Activated CD4-positive, alpha-beta T cell treated with anti-CD3 and anti-CD28 coated beads, Interleukin-10, Interleukin-2, amounts not matched to agents 100 ng/mL and 50 ng/mL, durations not matched to agents 16 hours and 8 hours (primary cell): ENCODE measurements at places on chromosomes 6 and 20.

- no peak for DNase-seq
These were observed 579.6 kb upstream of the MAP3K7 start for GRCh38 chr6:91166271-91167046.

GRCh38 chr20:46568570-46569129 lies 18.2 kb upstream of the OCSTAMP start:
- DNase-seq: no peak

DNA sequence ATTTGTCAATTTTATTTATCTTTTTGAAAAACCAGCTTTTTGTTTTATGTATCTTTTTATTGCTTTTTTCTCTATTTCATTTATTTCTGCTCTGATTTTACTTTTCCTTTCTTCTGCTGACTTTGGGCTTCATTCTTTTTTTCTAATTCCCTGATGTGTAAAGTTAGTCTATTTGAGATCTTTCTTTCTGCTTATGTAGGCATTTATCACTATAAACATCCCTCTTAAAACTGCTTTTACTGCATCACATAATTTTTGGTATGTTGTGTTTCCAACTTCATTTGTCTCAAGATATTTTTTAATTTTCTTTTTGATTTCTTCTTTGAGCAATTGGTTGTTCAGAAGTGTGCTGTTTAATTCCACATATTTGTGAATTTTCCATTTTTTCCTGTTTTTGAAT lies 174.8 kb downstream of the SLC24A3 start:
- no peak for DNase-seq

GRCh38 chr20:63118303-63119120 lies 97.4 kb downstream of the YTHDF1 start:
- DNase-seq: no peak

DNA sequence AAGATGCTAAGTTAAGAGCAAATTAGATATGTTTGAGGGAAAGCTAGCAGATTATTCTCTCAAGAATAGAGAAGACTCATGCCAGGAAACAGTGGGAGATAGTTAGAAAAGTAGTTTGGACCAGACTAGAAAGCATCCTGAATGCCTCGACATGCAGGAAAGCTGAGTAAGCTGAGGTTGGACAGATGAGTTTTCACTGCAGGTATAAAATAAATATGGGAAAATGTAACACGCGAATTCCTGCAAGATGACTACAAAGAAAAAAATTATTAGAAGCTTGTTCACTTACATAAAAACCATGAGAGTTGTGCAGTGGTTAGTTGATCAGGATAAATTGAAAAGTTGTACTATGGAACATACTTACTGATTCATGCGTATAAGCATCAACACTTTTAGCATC lies 484.2 kb upstream of the MANEA start:
- DNase-seq: no peak

DNA sequence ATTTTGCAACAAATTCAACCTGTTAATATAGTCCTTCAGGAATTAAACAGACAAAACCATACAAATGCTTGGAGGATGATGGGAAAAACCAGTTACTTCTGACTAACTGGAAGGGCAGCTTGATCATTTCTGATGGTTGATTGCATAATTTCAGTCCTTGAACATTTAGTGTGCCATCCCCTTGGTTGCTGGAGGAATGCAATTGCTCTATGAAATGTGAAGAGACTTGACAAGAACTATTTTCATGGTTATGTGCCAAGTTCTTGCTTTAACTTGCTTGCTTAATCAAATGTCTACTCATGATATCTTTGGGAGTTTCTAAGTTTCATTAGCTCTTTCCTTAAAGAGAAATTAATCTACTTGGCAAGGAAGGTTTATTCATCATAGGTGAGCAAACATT lies 45.2 kb downstream of the ANKEF1 start:
- DNase-seq: no peak

DNA sequence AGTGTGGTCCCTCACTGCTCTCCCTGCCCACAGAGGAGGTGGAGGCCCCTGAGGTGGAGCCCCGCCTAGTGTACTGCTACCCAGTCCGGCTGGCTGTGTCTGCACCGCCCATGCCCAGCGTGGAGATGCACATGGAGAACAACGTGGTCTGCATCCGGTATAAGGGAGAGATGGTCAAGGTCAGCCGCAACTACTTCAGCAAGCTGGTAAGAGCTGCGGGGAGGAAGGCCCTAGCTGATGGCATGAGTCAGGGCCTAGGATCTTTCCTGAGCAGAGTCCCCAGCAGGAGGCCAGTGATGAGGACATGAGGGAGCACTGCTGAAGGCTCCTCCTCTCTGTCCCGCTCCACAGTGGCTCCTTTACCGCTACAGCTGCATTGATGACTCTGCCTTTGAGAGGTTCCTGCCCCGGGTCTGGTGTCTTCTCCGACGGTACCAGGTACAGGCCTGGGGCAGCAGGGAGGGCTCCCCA lies 11.2 kb downstream of the PCIF1 start:
- no peak for DNase-seq

GRCh38 chr20:1446536-1446935 lies 20.1 kb downstream of the NSFL1C start:
- no peak for DNase-seq

GRCh38 chr6:90829311-90829710 lies 242.4 kb upstream of the MAP3K7 start:
- no peak for DNase-seq

DNA sequence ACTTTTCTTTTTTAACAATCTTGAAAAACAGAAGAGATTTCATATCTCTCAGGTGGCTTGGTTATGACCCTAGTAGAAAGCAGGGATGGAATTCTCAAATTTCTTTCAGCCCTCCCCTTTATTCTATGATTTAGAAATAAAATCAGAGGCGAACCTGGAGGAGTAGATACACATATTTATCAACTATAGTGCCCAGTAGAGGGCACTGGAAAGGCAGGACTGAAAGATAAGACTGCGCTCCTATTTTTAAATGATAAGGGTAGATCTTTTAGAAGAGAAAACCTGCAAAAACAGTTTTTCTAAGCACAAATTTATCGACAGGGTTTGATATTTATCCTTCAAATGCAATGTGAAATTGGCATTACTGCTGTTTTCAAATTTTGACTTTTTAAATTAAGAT lies 1296.6 kb downstream of the EPHA7 start:
- DNase-seq: no peak

GRCh38 chr6:21046276-21046675 lies 512.0 kb downstream of the CDKAL1 start:
- no peak for DNase-seq

DNA sequence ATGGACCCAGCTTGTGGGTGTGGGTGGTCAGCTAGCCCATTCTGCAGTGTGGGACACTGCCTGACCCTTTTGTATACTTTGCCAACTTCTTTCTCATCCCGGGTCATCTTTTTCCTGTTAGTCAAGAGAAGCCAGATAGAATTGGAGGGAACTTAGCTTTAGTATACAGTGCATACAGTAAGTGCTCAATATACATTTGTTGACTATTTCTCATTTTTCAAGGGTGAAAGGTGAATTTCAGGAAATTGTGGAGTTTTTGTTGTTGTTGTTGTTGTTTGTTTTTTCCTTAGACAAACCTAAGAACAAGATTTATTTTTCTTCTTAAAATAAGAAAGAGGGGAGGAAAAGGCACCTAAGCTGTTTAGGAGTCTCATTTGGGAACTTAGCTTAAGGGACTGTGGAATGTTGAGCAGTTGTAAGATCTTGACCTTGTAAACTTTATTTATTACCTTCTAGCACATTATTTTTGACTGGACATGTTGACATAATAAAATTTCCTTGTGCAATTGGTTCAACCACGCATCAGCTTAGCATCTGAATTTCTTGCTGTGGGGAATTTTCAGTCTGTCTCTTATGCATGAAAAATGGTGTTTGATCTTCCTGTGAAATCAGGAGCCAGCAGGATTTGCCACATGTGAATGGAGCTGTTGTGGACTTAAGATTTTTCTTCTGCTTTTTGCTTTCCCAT lies 113.6 kb downstream of the ARID1B start:
- no peak for DNase-seq

DNA sequence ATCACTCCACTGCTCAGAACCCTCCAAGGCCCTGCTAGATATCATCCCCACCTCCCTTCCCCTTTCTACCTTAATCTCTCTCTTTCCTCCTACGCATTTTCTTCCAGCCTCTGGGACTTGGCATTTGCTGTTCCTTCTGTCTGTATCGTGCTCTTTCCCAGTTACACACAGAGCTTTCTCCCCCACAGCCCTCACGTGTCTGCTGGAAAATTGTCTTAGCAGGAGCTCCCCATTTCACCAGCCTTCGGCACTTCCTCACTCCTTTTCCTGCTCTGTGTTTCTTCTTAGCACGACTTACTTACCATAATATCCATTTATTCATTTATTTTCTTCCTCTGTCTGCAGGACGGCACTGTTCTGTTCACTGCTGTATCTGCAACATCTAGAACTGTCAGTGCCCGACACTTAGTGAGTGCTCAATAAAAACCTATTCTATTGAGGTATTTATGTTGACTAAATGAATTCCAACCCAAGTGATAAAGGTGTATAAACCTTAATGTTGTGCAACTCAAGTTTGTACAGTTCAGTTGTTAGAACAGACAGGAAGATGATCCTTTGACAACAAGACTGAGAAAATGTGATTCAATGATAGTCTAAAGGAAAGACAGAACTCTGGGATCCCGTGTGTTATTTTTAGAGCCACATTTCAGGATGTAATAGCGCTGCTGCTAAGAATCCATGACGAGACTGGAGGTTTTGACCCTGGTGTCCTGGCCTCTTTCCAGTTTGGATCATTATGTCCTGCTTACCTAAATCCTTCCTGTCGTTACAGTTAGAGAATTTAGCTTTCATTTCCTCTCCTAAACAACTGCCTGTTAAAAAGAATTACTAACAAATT lies 170.1 kb upstream of the LAMP5 start:
- DNase-seq: no peak

- DNase-seq: no peak
These were observed 557.8 kb upstream of the SLC35B3 start for GRCh38 chr6:8993111-8993510.

DNA sequence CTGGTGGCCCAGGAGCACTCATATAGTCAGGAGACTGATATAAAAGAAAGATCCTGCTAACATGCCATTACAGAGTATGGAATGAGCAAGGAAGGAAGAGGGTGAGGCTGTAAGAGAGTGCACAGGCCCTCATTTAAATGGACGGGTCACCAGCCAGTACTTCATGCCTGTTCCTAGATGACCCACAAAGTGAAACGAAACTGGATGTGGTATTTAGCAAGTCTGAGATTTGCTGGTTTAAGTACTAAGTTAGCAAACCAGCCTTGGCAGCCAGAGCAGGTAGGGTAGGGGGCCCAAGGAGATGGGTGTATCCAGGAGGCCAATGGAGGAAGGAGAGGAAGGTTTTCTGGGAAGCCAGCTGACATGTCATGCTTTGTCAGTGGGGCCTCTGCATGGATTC lies 15.9 kb downstream of the NT5E start:
- peak; percentile 41 for DNase-seq

- no peak for DNase-seq
These were observed 65.7 kb downstream of the SRC start for GRCh38 chr20:37411408-37412219.

GRCh38 chr20:53712212-53712977 lies 118.8 kb upstream of the ZNF217 start:
- no peak for DNase-seq

DNA sequence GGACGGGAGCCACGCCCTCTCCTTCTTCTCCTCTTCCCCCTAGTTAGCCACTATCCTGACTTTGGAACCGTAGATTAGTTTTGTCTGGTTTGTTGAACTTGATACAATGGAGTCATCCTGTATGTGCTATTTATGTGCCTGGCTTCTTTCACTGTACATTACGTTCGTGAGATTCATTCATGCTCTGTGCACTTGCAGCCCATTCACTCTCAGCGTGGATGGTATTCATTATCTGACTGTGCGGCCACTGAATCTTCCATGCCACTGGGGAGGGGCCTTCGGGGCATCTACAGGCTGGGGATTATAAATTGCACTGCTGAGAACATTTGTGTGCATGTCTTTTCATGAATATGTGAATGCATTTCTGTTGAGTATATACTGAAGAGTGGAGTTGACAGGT lies 262.5 kb downstream of the CDH26 start:
- DNase-seq: no peak

DNA sequence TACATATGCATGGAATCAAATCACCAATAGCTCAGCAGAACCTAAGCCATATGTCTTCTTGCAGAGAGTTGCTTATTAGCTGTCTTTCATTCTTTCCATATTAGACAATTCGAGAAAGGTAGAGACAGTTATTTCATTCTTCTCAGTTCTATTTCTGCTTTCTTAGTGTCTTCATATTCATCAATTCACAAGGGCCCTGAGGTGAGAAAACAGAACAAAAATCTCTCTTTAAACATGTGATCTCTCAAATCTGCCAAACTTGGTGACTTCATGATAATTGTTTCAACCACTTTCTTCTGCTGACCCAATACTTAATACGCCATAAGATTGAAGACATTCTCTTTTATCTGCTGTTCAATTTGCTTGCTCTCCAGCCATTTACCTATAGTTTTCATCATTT lies 229.7 kb upstream of the MARCKS start:
- no peak for DNase-seq

DNA sequence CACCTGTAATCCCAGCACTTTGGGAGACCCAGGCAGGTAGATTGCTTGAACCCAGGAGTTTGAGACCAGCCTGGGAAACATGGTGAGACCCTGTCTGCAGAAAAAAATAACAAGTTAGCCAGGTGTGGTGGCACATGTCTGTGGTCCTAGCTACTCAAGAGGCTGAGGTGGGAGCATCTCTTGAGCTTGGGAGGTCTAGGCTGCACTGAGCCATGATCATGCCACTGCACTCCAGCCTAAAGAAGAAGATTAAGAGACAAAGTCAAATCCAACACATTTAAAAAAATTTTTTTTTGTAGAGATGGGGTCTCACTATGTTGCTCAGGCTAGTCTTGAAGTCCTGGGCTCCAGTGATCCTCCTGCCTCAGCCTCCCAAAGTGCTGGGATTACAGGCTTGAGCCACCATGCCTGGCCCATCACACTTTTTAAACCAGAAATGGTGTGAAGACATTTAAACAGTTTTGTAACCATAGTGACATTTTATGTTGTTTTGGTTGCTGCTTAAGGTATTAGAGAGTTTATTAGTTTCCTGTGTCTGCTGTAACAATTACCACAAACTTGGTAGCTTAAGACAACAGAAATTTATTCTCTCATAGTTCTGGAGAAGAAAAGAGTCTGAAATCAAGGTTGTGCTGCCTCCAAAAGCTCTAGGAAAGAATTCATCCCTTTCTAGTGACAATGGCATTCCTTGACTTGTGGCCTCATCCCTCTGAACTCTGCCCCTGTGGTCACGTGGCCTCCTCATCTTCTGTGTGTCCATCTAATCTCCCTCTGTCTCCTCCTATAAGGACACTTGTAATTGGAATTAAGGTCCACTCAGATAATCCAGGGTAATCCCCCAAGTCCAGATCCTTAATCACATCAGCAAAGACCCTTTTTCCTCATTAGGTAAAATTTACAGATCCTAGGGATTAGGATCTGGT lies 104.6 kb upstream of the TNFAIP3 start:
- no peak for DNase-seq
